Ascending aorta (tissue), 2 donors: ENCODE measurements at places on chromosomes 3 and 15. TPM values are rescaled to one million over a fixed set of nuclear protein-coding genes. Genes with fewer than 3 reads are reported as not detected.

The SNX22 gene
- 0.53 TPM for total RNA-seq

GRCh38 chr15:81311752-81312464 lies 12.0 kb downstream of the STARD5 start:
- DNase-seq: no peak

GRCh38 chr3:150114873-150115540 lies 144.3 kb upstream of the PFN2 start:
- DNase-seq: no peak

The GOLGA8K gene
- not detected for total RNA-seq

The TRAIP gene
- total RNA-seq: not detected

DNA sequence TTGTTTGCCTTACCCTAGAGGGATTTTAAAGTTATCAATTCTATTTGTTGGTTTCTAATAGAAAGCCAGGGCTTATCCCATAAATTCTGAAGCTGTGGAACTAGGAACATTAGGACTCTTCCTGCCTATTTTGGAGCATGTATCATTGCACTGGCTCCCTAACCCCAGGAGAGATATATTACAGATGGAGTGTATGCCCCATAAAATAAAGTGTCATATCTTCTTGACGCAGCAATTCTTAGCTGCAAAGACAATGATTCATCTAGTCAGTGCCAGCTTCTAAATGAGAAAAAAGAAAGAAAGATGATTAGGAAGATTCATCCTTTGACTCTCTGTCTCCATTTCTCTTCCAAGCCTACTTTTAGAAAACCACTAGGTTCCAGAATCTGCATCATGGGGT lies 74.8 kb upstream of the MAGI1 start:
- no peak for DNase-seq

- no peak for DNase-seq
These were observed 149.9 kb downstream of the FRMD5 start for GRCh38 chr15:44045217-44045616.

The CX3CR1 gene
- not detected for total RNA-seq

DNA sequence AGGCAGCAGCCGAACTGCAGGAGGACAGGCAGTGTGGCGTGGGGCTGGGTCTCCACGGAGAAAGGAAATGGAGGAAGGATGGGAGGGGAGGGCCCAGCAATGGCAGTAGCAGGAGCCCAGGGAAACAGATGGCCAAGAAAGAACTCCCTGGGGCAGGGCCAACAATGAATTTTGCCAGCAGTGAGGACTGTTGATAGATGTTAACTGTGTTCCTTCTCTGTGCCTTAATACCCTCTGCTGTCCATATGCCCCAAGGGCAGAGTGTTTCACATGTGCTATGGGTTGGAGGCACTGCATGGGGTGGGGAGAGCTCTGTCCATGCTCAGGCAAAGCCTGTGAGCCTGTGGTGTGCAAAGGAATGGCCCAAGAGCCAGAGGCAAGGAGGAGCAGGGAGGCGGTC lies 70.8 kb upstream of the POMGNT2 start:
- DNase-seq: no peak

The CCR3 gene
- not detected for total RNA-seq

DNA sequence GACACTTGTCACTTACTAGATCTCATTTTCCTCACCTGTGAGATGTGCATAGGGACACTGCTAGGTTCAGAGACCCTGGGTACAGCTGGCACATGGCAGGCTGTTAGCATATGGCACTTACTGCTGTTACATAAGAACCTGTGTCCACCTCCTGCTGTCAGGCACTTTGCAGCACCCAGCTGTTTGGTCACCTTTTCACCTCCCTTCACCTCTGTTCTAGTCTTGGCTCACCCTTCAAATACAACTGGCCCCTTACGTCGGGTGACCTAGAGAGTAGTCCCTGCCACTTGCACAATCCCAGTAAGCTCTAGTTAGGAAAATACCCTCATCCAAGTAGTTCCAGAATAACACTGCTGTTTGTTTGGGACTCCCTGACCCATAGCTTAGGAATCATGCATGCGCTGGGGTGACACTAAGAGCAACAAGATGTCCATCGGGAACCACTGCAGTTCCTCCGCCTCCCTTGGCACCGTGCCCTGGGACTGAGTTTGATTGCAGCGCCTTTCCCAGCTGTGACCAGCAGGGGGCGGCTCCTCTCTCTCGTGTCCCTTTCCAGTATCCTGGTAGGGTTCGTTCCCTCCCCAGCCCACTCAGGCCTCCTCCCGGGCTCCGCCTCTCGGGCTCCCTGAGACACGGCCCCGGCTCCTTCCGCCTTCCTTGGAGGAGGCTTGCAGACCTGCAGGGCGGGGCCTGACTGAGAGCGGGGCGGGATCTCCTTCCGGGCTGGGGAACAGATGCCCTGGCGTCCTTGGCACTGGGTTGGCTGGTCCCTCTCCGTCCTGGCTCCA lies 78.6 kb downstream of the ABHD5 start:
- DNase-seq: peak; percentile 91

The OIP5 gene
- not detected for total RNA-seq
